ENCODE measurements at places on chromosomes 3 and 15.

- DNase-seq, result no peak
These were observed 225.0 kb downstream of the SOX2 start for GRCh38 chr3:181936774-181937173.

GRCh38 chr15:67504796-67505195 is 16.1 kb upstream of the C15orf61 start:
- no peak for DNase-seq

DNA sequence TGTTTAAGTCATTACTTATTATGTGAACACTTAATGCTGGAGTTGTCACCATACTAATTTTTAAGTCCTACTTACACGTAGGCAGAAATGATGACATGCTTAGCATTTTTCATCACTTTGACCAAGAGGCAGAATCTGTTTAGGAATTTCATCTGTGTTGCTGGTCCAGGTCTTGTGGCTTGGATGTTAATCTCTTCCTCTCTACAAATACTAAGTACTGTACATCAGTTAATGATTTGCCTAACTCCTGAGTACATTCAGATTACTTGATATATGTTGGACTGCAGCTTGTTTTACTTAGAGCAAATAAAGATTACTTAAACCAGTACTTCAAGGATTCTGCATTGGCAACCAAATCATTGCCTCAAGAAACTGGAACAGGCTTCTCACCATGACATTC is 8.6 kb downstream of the SNRK start:
- no peak for DNase-seq

GRCh38 chr3:61357902-61358301 is 106.7 kb upstream of the FHIT start:
- DNase-seq, result no peak

GRCh38 chr15:51585986-51586385 is 36.6 kb downstream of the DMXL2 start:
- no peak for DNase-seq

- no peak for DNase-seq
These were observed 24.1 kb downstream of the PIGB start for GRCh38 chr15:55343168-55343567.

DNA sequence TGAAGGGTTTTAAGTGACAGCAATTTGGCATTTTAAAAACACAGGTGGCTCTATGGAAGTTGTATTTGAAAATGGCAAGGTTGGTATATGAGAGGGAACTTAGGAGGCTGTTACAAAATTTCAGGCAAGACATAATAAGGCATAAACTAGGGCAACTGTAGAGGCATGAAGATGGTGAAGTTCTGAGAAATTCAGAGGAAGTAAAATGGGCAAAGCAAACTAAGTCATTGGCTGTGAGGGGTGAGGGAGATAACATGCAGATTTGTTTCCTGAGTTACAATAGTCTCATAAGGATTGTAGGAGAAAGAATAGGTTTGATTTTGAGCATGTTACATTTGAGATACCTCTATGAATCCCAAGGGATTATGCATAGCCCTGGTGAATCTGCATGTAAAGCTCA is 302.9 kb upstream of the ARHGEF26 start:
- no peak for DNase-seq

- no peak for DNase-seq
These were observed 253.9 kb downstream of the CACNA2D3 start for GRCh38 chr3:54376142-54376807.

- no peak for DNase-seq
These were observed 397 bp downstream of the PLXND1 start for GRCh38 chr3:129605922-129606635.

DNA sequence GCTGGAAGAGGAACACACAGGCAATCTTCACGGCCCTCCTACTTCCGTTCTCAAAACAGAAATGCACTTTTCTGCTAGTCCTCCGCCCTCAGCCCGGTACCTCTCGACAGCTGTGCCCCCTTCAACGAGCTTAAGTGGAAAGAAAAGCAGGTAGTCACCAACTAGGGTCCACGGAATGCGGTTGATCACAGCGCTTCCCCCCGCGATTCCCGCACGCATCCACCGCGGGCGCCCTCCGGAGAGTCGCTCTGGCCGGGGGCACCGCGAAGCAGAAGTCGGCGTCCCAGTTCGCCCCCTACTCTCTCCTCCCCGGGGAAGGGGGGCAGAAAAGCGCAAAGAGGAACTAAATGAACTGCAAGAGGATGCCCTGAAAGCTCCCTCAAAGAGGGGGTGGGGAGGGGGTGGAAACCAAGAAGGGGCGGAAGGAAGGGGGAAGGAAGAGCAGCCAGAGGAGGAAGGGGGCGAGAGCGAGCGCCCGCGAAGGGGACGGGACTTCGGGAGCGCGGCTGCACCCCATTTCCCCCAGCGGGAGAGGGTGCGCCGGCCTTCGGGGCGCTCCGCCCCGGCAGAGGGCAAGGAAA is 738 bp downstream of the ACAP2 start:
- DNase-seq, result no peak

GRCh38 chr3:184846496-184846895 is 34.5 kb downstream of the VPS8 start:
- no peak for DNase-seq

DNA sequence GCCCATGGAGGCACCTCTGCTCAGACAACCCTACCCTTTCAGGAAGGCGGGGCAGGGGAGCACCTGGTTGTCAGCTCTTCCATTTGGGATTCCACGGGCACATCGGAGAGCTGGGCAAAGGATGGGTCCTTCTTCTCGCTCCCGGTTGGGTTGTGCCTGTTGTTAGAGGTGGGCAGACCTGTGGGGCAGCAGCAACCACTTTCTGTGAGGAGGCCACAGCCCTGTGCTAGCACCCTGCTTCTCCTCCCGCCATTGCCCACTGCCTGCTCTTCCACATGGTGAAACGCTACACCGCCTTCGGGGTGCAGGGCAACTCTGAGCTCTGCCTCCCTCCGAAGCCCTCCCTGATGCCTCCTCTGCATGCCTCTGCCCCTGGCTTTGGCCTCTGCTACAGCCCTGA is 7.0 kb upstream of the HHATL start:
- no peak for DNase-seq

- no peak for DNase-seq
These were observed 32.9 kb upstream of the CSPG5 start for GRCh38 chr3:47611576-47611975.

DNA sequence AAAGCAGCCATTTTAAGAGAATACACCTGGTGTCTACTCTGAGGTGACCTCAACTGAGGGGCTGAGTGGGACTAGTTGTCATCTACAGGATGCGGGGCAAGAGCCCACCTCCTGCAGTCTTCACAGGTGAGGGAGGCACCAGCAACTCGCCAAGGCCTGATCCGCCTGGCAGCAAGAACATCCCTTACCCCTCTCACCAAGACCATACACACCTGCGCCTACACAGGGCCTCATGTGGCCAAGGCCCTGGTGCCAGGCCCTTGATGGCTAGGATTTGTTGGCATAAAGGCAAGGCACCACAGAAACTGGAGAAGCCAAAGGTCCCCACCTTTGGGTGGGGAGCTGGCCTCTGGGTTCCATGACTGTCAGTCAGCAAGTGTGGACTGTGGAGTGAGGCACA is 18.4 kb downstream of the ELP6 start:
- no peak for DNase-seq

- no peak for DNase-seq
These were observed 79.1 kb upstream of the ABI3BP start for GRCh38 chr3:101072300-101072699.

- no peak for DNase-seq
These were observed 2.0 kb downstream of the ACAN start for GRCh38 chr15:88805031-88805780.

Data from omental fat pad (tissue), 4 donors.